ENCODE measurements at places on chromosomes 16 and 17.
A peak's percentile ranks its signal among the peaks of the same experiment; 100 is the strongest.

GRCh38 chr16:23624092-23624491, 17.0 kb downstream of the PALB2 start:
- DNase-seq: no peak

- no peak for DNase-seq
Measured at GRCh38 chr17:68145088-68145487, 102.8 kb upstream of the AMZ2 start.

DNA sequence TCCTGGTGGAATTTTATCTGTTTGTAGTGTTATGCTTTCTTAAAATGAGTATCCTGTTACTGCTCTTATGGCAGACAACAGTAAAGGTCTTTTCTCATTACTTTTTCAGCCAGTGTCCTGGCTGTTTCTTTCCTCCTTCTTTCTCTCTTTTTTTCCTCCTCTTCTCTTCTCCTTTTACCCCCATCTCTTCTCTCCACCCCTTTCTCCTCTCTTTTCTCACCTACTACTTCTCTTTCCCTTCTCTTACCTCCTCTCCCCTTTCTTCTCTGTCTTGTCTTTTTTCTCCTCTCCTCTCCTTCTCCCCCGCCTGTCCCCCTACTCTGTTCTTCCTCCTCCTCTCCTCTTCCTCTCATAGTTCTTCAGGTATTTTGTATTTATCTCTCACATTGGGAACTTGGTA, 48.9 kb downstream of the CPD start:
- DNase-seq: no peak

DNA sequence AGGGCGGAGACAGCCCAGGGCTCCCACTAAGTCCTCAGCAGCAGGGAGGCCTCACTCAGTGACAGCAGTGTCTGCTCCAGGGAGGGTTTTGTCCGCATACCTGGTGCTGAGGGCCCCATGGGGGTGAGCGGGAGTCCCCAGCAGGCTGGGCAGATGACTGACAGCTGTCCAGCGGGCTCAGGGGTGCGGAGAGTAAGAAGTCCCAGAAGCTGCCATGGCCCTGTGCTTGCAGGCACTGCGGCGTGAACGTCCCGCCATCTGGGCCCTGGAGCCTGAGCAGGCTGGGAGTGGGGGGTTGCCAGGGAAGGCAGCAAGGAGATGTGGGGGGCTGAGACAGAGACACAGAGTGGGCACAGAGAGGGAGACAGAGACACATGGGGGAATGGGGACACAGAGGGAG, 20.1 kb downstream of the CACNA1G start:
- DNase-seq: no peak

GRCh38 chr16:2170080-2170479, 14.5 kb downstream of the TRAF7 start:
- DNase-seq: no peak

- no peak for DNase-seq
Measured at GRCh38 chr16:11624205-11624604, 37.5 kb upstream of the LITAF start.

GRCh38 chr16:87674419-87674818, 72.1 kb downstream of the JPH3 start:
- no peak for DNase-seq

GRCh38 chr17:29874931-29875596, 55.0 kb downstream of the SSH2 start:
- DNase-seq: no peak

- DNase-seq: peak; percentile 3
Measured at GRCh38 chr16:11576427-11577289, 10.1 kb downstream of the LITAF start.

DNA sequence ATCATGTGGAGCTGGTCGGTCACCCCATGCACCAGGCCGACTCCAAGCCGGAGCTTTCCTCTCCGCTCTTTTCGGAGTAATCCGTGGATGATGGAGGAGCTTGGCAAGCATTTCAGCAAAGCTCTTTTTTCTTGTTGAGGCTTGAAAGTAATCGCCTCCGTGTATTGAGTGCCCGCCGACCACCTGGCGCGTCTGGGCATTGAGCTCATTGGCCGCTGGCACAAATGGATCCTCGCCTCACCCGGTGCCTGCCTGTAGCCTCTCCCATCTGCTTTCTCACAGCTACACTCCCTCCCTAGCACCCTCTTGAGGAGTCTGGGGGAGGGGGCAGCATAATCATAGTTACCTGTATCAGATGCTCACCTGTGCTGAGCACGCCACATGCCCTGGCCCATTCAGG, 148.9 kb downstream of the CMIP start:
- DNase-seq: no peak

Data from fibroblast of upper back skin (primary cell).